ENCODE measurements at places on chromosomes 12 and 14.

DNA sequence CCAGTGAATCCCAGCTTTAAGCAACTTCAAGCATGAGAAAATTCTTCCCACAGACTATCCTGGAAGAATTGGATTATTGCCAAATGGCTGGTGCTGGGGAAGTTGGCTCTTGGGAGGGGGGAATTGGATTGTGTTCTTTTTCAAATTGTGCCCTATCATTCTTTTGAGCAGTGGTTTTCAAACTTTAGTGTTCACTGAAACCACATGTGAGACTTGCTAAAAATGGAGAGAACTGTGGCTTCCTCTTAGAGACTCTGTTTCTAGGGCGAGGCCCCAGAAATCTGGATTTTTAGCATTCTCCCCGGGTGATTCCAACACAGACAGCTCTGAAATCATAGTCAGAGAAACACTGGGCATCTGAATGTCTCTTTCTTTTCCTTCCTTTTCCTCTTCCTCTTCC is 14.3 kb upstream of the OTUB2 start:
- no peak for DNase-seq

- DNase-seq, result no peak
These were observed 24.0 kb downstream of the TMEM132C start for GRCh38 chr12:128290938-128291337.

DNA sequence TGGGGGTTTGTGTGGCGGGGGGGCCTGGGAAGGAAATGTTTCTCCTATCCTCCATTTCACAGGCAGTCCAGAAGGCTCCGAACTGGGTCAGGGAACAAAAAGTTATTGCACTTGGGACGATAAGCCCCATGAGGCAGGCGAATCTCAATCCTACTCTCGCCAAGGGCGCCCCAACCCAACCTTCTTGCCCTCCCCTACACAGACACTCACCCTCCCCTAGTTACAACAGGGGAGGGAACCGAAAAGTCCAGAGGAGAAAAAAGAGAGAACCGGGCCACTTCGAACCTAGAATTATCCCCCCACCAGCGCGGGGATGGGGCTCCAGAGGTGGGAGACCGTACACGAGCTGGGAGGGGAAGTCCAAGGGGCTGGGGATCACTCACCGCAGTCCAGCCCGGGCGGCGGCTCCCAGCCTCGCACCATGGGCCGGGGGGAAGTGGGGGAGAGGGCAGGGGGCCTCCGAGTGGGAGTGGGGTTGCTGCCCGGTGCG is 357 bp downstream of the HOMEZ start:
- DNase-seq, result no peak

GRCh38 chr14:41666301-41666700 is 59.6 kb downstream of the LRFN5 start:
- DNase-seq, result no peak

DNA sequence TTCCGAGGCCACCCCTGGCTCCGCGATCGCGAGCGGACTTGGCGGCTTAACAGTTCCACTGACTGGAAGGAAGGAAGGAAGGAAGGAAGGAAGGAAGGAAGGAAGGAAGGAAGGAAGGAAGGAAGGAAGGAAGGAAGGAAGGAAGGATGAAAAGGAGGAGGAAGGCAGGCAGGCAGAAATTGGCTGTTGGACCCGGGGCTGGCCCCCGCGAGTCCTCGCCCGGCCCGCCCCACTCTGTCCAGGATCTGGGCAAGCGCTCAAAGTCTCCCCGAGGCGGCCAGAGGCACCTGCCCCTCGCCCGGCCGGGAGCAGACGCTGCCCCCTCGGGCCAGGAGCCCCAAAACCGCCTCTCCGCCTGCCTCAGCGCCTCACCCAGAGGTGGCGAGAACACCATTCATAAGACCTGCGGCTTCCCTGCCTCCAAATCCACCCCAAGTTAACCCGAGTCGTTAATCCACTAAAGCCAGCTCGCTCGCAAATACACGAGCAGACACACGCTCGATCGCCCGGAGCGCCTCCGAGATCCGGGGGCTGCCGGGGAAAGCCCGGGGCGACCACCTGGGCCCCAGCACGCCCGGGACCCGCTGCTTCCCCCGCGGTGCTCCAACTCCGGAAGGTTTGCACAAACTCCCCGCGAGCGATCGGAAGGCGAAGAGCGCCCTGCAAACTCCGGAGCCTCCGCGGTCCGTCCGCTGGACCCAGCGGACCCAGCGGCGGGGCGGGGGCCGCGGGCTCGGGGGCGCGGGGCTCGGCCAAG is 844 bp downstream of the DPF3 start:
- DNase-seq, result no peak

DNA sequence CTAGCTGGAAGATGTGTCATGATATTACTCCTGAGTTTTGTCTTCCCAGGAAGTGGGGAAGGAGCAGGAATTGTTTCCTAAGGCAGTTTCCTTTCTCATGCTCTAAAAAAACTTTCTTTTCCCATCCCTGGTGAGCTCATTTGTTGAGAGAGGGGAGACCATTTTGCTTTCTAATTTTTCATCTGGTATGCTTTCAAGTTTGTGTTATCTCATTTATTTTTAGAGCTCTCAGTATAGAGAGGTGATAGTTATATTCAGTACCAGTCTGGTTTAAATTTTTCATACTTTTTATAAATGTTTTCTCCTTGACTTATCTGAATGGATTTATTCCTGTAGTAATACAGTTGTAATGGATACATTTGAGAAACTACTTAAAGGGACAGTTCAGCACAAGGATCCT is 79.6 kb downstream of the FBXW8 start:
- no peak for DNase-seq

DNA sequence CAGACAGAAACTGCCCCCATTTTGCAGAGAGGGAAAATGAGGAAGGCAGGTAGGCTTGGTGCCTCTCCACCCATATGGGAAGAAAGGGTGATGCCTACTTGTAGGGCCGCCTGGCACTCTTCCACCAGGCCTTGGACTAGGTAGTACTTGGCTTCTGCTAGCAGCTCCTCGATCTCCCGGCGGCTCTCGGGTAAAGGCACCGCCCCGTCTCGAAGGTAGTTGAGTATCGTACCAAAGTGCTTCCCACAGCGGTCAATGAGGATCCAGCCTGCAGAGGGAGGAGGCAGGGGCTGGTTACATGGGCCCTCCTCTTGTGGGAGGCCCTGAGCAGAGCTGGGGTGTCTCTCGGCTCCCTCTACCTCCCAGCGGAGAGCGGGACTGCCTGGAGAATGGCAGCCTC is 16.6 kb downstream of the KCTD10 start:
- DNase-seq, result no peak

DNA sequence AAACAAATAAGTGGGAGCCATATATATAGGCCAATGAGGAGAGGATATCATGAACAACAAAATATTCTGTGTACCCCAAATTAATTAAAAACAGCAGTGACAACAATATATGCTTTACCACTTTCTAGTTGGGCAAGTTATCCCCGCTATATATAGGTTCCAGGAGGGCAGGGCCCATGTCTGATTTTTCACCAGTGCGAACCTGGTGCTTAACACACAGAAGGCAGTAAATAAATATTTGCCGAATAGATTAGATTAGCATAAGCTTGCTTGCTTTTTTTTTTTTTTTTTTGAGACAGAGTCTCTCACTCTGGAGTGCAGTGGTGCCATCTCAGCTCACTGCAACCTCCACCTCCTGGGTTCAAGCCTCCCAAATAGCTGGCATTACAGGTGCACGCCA is 3.4 kb upstream of the MIP start:
- DNase-seq, result no peak

- DNase-seq, result no peak
These were observed 517.6 kb upstream of the TMEM132C start for GRCh38 chr12:127749416-127749815.

DNA sequence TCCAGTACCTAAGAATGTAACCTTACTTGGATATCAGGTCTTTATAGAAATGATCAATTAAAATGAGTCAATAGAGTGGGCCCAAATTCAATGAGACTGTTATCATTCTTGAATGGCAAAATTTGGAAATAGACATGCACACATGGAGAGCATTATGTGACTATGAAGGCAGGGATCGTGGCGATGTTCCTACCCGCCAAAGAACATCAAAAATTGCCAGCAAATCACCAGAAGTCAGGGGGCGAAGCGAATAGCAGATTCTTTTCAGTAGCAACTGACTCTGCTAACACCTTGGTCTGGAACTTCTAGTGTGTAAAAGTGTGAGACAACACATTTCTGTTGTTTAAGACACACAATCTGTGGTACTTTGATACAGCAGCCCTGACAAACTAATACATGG is 192.5 kb downstream of the ACSS3 start:
- no peak for DNase-seq

GRCh38 chr14:84409435-84409834 is 1120.5 kb upstream of the FLRT2 start:
- no peak for DNase-seq

DNA sequence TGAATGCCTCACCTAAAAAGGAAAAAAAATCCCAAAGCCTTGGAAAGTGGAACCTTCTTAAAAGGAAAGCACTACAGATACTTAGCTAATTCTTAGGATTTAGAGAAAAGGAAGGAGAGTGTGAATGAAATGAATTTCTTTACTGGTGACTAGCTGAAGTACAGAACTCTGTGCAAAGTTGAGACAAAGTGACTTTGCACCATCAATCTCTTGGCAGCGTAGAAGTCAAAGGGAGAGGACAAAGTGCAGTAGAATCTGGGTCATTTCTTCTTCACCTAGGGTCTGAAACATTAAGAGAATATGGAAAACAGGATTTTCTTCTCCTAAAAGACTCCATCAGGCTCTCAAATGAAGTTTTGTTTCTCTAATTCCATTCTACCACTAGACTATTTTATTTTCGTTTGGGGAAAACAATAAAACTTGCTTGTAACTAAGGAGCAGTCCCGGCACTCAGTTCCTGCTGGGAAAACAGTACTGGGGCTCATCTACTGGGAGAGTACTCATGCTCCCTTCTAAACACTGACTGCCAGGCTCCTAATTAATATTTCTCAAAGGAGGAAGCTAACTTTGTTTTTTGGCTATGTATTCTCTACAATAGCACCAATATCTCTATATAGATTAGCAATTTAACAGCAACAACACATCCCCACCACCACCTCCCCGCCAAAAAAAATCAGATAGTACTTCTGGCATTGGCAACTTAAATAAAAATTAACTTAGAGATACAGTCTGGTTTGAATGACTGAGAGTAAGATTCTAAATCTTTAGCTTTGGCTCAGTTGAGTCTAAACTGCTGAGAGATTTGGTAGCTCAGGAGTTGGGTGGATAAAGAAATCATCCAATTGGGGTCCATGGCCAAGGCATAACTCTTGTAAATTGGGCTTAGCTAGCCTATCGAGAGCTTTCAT is 110.7 kb downstream of the SLC15A5 start:
- no peak for DNase-seq

DNA sequence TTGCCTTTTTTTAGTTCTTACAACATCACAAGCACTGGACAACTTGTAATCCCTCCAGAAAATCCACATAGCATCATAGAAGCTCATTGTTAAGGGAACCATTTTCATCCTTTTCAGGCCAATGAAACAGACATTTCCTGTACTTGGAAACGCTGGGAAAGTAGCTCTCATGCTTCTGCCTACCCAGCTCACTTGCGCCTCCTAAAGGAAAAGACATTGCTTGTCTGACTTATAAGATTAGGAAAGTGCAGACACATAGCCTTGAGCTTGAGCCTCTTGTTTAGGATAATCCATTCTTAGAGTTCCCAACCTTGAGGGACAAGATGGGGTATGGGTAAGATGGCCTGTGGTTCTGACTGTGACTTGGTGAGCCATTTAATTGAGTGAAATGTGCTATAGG is 589.5 kb downstream of the NOVA1 start:
- DNase-seq, result no peak

- DNase-seq, result no peak
These were observed 237.9 kb upstream of the NAV3 start for GRCh38 chr12:77592836-77593235.

GRCh38 chr12:1830401-1830845 is 10.1 kb downstream of the LRTM2 start:
- no peak for DNase-seq

DNA sequence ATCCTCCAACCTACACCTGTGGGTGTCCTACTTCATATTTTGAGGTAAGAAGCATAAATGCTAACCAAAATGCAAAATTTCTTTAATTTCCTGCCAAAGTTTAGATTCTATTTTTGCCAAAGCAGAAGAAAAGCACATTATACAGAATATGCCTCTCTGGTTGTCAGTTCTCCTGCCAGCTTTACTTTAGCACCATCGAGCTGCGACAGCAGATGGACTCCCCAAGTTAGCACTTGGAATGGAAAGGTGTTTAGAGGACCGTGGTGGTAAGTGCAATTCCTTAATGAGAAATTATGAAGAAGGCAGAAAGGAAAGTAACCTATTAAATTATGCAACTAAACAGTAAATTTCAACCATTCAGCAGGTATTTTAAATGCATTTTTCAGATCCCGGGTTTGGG is 326.6 kb downstream of the RERGL start:
- no peak for DNase-seq

DNA sequence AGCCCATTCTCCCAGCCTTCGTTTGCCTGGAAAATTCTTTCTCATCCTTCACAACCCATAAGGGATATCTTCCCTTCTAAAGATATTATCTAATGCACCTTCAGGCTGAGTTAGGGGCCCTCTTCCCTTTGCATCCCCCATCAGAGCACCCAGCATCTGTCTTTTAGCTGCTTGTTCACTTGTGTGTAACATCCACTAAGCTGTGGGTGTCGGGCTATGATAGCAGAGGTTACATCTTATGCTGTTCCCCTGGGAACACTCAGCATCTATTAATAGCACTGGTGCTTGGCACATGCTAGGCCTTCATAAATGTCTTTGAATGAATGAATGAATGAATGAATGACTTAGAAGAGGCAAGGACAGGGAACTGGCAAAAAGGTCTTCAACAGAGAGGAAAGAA is 131.8 kb downstream of the NUAK1 start:
- DNase-seq, result no peak

DNA sequence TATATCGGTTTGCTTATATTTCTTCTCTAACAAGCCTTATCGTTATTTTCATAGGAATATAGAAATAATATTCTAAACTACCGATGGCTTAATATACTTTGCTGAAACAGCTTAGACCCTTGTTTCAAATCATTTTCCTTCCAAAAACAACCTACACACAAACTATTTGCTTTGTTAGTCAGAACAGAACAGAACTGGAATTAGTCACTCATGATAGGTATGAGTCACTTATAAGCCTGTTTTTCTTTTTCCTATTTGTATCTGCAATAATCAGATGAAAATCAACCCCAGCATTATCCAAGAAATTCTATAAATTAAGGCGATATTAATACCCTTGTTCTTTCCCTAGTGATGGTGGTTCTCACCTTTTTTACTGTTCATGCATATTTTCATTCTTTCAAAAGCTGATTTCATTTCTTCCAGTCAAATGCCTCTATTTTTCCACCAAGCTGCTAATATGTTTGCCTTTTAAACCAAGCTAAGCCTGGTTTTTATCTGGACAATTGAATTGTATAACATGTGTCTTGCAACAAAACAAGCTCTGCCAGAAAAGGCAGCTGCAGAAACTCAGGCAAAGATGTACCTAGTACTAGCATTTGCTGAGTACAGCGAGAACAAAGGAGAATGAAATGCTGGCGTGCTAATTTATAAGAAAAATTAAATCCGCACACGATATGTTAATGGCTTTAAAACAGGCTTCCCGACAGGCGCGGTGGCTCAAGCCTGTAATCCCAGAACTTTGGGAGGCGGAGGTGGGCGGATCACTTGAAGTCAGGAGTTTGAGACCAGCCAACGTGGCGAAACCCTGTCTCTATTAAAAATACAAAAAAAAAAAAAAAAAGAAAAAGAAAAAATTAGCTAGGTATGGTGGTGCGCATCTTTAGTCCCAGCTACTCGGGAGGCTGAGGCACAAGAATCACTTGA is 1418.2 kb downstream of the AACS start:
- no peak for DNase-seq

- DNase-seq, result no peak
These were observed 96.1 kb downstream of the PLXNC1 start for GRCh38 chr12:94244165-94245133.

Data from T1000 (cell line).